ENCODE measurements at places on chromosomes 6 and 20.

DNA sequence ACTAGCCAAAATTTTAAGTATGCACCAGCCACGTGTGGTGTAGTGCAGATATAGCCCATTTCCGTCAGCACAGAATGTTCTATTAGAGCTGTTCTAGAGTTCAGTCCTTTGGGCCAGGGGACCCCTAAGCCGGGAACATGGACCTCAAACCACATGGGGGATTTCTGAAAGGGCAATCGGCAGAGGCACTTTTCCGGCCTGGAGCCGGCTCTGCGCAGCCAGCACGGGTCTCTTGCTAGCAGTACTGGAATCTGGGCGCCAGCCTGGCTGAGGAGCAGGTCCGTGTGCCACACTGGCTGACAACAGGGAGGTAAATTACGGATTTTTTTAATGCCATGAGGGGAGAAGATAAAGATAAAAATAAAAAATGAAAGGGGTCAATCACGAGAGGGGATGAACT lies 120.5 kb downstream of the SULF2 start:
- no peak for DNase-seq

- DNase-seq = no peak
These were observed 938.1 kb upstream of the EPHA7 start for GRCh38 chr6:94357381-94357980.

DNA sequence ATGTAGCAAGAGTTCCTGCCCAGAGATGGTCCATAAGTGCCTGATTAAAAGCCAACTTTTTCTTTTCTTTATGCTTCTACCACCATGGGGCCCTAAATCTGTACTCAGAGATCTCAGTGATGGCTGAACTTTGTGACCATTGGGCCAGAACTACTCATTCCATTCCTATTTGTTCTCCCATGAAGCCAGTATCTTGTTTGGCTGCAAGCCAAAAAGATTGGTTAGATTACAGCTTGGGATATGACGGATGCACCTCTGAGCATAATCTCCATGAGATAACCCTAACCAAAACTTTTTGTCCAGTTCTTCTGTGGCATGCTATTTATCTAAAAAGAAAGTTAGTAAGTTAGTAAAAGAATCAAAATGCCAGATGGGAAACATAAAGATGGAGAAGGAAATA lies 72.2 kb downstream of the PLCB4 start:
- no peak for DNase-seq

DNA sequence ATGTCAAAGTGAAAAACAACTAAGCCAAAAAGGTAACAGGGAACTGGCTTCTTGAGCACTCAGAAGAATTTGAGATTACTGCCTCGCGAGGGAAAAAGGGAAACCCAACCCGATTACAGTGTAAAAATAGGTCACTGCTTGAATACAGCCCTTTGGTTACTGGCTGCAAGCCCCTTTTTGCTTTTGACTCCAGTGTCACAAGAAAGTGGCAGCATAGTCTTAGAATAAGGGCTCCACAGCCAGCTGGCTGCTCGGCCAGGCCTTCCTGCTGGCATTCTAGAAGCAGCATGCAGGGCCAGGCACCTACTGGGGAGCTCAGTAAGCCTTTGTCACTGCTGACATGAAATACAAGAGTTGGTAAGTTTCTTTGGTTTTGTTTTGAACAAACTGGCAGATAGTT lies 83.0 kb downstream of the ZHX3 start:
- DNase-seq = no peak

DNA sequence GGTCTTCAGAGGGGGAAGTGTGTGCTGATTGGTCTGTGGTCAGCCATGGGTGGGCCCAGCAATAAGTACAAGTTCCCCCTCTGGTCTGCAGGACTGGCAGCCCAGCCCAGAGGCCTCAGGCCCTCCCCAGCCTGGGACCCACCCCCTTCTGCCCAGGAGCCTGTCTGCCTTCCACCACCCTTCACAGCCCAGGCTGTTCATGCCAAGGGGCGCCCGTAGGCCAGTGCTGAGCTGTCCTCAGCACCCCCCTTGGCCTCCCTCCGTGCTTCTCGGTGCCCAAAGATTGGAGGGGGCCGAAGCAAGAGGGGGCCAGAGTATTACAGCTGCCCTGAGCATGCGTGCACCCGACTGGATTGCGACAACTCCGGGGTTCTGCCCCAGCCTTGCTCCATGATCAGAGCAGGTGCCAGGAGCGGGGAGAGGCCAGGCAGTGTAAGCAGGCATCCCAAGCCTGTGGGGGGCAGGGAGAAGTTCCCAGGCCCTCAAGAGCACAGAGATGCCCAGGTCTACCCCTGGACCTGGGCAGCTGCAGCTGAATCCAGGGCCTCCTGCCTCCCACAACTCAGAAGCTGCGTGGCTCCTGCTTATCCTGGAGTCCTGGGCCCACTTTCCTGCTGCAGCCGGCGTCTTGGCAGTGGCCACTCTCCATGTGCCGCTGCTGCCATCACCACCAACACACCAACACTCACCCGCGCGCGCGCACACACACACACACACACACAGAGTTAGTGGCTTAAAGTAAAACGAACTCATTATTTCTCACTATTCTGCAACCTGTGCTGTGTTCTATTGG lies 33.3 kb downstream of the CST9L start:
- DNase-seq = no peak

GRCh38 chr6:55632953-55633352 lies 54.0 kb upstream of the HMGCLL1 start:
- DNase-seq = no peak

GRCh38 chr6:24891004-24891403 lies 44.8 kb downstream of the RIPOR2 start:
- DNase-seq = no peak

DNA sequence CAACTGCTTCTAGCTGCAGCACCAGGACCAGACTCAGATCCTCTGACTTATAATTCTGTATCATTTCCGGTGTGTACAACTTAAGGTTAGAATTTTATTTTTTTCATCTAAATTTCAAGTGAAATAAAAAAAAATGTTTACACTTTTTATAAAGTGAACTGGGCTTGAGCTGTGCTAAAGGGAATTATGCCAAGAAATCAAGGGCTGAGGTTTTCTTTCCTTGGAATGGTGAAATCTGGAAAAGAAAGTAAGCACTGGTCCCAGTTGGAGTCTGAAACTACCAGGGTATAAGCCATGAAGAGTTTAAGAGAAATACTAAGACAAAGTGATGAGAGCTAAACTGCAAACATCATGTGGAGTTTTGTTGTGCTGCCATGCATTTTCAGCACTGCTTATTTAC lies 21.7 kb upstream of the FYN start:
- no peak for DNase-seq

GRCh38 chr6:113352029-113352801 lies 504.9 kb upstream of the MARCKS start:
- no peak for DNase-seq

GRCh38 chr20:61608275-61609085 lies 356.4 kb downstream of the CDH4 start:
- DNase-seq = no peak

DNA sequence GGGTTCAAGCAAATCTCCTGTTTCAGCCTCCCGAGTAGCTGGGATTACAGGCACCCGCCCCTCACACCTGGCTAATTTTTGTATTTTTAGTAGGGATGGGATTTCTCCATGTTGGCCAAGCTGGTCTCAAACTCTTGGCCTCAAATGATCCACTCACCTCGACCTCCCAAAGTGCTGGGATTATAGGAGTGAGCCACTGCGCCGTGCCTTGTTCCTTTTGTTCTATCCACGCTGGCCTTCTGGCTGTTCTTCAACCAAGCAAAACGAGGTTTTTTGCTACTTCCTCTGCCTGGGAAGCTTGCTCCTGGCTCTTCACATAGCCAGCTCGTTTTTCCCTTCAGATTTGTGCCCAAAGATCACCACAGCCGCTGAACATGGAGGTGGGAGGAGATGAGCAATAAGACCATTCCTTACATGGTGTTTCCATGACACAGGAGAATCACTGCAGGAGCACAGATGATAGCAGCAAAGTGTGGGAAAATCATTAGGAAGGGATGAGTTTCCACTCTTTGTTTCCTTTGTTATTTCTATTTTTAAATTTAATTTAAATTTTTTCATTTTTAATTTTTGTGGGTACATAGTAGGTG lies 201.0 kb upstream of the ZNF217 start:
- DNase-seq = no peak

Measured in NK-92 treated with Interleukin-12 subunit alpha and Interleukin-12 subunit beta, amount 100 ng/mL, for 24 hours (cell line).